Activated effector memory CD4-positive, alpha-beta T cell treated with Interleukin-2 at 50 U/mL for 16 hours (primary cell): ENCODE measurements at places on chromosomes 2 and 18.

GRCh38 chr18:48739266-48740067 lies 200.6 kb downstream of the CTIF start:
- DNase-seq: no peak

DNA sequence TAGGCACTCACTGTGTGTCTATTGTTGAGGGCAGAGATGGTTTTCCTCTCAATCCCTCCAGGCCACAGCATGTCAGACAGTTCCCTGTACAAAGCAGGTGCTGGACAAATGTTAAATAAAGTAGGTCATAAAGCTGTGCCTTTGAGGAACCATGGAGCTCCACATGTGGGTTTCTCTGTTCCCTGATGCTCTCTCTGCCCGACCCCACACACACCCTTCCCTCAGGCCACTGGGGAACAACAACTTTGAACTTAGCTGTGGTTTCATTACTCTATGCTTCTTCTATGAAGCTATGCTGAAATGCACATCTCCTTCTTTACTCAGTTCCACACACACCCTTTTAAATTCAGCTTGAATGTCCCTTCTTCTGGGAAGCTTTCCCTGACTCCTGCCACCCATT lies 415.3 kb downstream of the HRH4 start:
- DNase-seq: no peak

DNA sequence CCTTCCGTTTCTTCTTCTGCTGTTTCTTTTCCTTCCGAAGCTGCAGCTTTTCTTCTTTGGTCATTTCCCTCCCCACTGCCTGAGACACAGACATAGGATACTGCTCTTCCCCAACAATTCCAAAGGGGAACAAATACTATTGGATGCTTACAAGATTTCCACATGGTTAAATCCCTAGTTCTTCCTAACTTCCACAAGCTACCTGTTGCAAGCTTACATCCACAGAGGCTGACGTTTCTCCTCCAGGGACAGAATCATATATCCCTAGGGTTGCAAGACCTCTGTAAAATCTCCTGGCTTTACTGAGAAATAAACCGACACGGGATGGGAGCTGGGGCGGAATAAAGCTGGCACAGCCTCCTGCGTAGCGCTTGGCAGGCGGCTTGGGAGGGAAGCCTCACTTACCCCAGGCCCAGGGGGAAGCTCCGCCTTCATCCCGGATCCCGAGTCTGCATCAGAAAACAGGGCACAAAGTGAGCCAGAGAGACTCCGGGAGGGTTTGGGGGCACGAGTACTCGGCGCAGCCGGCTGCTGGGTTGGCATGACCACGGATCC lies 590 bp downstream of the EIF2B4 start:
- DNase-seq: no peak

- DNase-seq: no peak
Observed at GRCh38 chr18:7532942-7533341, 34.2 kb upstream of the PTPRM start.

- DNase-seq: no peak
Observed at GRCh38 chr2:114735126-114735525, 292.7 kb downstream of the DPP10 start.

DNA sequence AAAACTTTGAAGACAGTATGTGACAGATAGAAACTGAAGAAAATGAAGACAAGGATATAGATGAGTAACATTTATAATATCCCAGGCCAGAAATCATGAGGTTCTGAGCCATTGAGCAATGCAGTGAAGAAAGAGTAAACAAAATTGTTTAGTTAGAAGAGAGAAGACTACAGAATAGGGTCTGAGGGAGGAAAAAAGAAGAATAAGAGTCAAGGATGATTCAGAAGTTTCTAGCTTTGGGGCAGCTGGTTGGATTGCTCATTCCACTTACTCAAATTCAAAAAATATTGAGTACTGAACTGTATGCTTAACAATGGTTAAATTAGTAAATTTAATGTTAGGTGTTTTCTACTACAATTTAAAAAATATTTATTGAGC lies 155.0 kb upstream of the OTX1 start:
- no peak for DNase-seq

- DNase-seq: no peak
Observed at GRCh38 chr2:208386541-208386940, 20.1 kb upstream of the PTH2R start.

GRCh38 chr2:68512326-68512725 lies 44.9 kb downstream of the APLF start:
- no peak for DNase-seq

- DNase-seq: no peak
Observed at GRCh38 chr2:10764096-10764785, 42.8 kb downstream of the ATP6V1C2 start.

DNA sequence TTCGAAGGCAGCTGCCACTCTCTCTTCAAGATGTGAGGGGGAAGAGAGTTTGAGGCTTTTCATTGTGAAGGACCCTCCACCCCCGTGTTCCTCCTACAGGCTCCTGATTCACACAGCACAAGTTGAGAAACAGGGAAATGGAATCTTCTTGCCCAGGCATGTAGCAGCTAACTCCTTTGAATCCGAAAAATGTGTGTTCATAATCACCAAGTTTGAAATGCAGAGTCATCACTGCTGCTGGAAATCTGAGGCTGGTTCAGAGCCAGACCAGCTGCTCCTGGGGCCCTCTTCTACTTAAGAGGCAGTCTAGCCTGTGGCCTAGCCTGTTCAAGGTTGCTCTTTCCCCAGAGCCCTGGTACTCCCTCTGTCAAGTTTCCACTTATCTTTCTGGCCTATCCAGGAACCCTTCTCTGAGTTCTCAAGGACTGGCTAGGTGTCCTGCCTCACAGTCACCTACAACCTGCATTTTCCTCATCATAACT lies 166.4 kb downstream of the TMEM247 start:
- no peak for DNase-seq

DNA sequence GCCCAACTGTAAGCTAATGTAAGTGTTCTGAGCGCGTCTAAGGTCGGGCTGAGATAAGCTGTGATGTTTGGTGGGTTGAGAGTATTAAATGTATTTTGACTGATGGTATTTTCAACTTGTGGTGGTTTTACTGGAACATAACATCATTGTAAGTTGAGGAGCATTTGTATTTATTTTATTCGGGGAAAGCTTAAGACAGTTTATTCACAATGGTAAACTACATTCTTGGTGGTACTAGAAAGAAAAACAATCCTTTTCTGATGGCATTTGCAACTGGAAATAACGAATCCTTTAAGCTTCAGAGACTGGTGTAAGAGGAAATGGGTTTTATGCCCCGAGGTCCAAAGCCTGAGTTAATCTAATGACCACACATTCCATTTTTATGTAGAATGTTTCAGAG lies 283.3 kb upstream of the NETO1 start:
- DNase-seq: no peak

GRCh38 chr2:122156176-122156890 lies 400.9 kb downstream of the TSN start:
- DNase-seq: no peak

GRCh38 chr2:203360833-203361430 lies 32.7 kb downstream of the ABI2 start:
- no peak for DNase-seq

DNA sequence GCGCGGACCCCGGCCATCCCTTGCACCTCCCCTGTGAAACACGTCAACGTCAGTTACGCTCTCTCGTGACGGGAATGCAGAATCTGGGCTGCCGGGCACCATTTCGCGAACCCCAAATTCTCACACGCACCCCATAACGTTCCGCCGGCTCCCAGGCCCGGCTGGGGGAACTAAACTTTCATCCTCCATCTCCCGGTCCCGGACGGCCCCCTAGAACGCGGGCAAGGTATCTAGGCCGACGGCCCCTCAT lies 544 bp downstream of the DNAJC27 start:
- no peak for DNase-seq

GRCh38 chr18:417495-417894 lies 83.0 kb downstream of the COLEC12 start:
- no peak for DNase-seq

DNA sequence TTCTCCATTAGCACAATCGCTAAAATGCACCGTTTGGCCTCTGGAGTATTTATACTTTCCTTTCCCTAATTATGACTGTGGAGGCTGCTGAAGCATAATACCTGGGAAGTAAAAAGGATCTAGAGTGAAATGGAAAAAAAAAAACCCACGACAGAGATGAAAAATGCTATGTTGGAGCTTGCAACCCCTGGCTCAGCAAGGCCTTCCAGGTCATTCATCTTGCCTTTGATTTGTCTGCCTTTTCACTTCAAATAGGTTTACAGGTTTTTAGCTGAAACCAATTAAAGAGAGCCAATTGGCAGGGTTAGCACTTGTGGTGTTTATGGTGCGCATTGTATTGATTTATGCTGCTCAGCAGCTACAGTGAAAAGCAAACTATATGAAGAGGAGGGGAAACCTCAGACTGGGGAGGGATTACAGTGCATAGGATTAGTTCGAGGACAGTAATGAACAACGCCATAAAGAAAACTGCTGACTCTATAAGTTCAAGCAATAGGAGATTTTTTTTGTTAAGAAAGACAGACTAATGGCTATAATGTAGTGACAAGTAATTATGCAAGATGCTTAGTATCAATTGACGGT lies 347.9 kb downstream of the MEIS1 start:
- DNase-seq: no peak

DNA sequence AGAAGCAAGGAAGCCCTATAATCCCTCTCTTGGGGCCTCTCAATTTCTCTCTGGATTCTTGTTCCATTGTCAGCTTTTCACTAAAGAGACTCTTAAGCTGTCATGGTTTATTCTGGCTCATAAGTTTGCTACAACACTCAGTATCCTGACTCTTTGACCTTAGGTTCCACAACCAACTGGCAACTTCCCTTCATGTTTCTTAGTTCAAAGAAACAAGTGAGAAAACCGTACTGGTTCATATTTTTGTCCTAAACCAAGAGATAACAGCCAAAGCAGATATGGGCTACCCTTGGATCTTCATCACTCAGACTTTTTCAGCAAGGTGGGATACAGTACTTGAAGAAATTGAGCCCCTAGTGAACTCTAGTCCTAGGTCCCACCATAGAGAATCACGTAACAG lies 109.9 kb upstream of the CRIM1 start:
- DNase-seq: no peak

DNA sequence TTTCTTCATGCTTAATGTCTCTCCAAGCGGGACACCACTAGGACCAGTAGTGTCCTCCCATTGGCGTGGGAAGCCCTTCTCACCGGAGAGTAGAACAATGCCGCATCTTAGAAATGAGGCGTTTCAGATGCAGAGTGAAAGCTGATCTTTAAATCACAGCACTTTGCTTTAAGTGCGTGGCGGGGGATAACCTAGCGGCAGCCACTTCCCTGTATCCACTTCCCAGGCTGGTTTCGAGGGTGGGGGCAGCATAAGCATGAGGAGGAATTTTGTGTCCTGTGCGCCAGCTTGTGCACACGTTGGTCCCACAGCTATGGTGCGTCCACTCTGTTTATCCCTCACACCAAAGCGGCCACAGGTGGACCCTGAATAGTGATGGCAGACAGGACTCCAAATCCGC lies 63.1 kb downstream of the MBP start:
- no peak for DNase-seq

DNA sequence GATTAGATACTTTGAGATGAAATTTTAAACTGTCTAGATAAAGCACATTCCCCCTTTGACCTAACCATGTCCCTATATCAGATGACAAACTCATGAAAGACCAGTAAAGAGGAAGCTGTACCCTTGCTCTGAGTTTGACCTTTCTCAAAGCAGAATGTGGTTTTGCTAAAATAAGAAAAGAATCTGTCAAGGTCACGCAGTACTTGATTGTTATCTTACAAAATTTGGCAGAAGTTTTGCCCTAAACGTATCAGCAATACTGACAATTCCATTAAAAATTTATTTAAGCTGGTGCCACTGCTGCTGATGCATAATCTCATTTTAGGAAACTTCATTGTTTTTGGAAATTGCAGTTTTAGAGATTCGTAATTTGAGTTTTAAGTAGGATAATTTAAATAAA lies 31.2 kb upstream of the GALM start:
- no peak for DNase-seq

GRCh38 chr2:38723173-38723572 lies 28.0 kb downstream of the SRSF7 start:
- no peak for DNase-seq

- no peak for DNase-seq
Observed at GRCh38 chr2:28148566-28148965, 244.1 kb upstream of the FOSL2 start.

GRCh38 chr2:225495706-225496105 lies 96.2 kb downstream of the NYAP2 start:
- DNase-seq: no peak

- no peak for DNase-seq
Observed at GRCh38 chr2:64650722-64651338, 2.9 kb downstream of the SERTAD2 start.

GRCh38 chr2:227079726-227080125 lies 84.3 kb downstream of the COL4A4 start:
- DNase-seq: no peak

DNA sequence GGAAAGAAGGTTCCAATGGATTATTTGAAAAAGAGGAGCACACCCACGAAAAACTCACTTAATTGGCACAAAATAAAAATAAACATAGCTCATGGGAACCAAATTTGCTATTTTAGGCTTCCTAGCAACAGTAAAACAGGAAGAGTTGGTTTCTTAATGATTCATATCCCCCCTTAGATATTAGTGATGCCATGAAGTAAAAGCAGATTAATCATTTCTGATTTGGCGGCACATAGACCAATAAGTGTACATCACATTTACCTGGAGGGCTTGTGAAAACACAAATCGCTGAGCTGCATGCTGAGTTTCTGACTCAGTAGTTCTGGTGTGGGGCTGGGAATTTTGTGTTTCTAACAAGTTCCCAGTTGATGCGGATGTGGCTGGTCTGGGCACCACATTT lies 260.4 kb downstream of the SLC4A3 start:
- no peak for DNase-seq

DNA sequence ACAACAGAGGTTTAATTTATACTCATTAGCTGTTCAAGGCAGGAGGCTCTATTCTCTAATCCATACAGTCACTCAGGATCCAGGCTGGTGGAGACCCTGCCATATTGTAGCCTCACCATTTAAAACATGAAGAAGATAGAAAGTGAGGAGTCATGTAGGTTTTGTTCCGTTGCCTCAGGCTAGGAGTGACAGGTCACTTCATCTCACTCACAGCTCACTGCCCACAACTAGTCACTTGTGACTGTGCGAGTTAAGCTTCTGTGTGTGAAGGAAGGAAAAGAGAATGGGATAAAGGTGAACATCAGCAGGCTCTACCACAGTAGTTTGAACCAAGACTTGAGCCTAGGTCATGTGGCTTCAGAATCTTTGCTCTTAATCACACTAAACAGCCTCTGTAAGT lies 9.0 kb upstream of the IGFBP2 start:
- DNase-seq: no peak

DNA sequence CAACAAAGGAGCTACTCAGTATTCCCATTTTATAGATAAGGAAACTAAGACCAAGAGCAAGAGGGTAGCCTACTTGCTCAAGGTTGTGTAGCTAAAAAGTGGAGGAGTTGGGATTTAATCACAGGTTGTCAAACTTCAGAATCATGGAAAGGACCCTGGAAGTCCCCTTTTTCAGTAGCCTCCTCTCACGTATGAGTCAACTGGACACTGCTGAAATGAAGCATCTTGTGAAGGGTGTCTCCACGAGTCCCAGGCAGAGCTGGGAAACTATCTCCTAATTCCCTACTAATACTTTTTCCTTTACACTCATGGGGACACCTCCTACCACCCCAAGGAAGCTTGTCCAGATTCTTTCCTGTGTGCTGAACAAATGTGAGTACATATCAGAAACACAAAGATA lies 155.8 kb downstream of the RHBDD1 start:
- no peak for DNase-seq
